Stimulated activated CD4-positive, alpha-beta T cell treated with anti-CD3 and anti-CD28 coated beads, Interleukin-15, amount 100 ng/mL, for 1 hour (primary cell): ENCODE measurements at places on chromosomes 4 and X.

DNA sequence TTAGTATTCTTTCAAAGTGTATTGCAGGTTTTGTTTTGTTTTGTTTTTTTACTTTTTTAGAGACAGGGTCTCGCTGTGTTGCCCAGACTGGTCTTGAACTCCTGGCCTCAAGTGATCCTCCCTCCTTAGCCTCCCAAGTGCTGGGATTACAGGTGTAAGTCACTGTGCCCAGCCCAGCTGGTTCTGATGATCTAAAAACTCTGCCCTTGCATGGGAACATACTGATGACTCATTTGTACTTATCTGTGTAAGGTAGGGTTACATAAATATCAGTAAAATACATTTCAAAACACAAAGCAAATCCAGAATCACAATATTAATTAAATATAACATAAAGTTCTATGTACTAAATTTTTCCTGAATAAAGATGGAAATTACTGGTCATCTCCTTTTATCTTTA is 7.4 kb upstream of the SLC9B1 start:
- no peak for DNase-seq

DNA sequence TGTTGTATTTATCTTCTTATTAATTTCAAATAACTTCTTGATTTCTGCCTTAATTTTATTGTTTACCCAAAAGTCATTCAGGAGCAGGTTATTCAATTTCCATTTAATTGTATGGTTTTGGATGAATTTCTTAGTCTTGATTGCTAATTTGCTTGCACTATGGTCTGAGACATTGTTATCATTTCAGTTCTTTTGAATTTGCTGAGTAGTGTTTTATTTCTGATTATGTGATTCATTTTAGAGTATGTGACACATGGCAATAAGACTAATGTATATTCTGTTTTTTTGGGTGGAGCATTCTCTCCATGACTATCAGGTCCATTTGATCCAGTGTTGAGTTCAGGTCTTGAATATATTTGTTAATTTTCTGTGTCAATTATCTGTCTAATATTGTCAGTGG is 236.7 kb downstream of the EDA2R start:
- DNase-seq, result no peak

GRCh38 chr4:125021189-125021588 is 293.6 kb upstream of the FAT4 start:
- DNase-seq, result no peak

- no peak for DNase-seq
Measured at GRCh38 chr4:2071252-2071911, 12.3 kb downstream of the NAT8L start.

- DNase-seq, result no peak
Measured at GRCh38 chr4:62450740-62451139, 1250.6 kb downstream of the ADGRL3 start.

- no peak for DNase-seq
Measured at GRCh38 chr4:117634716-117635115, 399.6 kb upstream of the NDST3 start.

GRCh38 chr4:146333187-146333894 is 119.0 kb downstream of the REELD1 start:
- no peak for DNase-seq

DNA sequence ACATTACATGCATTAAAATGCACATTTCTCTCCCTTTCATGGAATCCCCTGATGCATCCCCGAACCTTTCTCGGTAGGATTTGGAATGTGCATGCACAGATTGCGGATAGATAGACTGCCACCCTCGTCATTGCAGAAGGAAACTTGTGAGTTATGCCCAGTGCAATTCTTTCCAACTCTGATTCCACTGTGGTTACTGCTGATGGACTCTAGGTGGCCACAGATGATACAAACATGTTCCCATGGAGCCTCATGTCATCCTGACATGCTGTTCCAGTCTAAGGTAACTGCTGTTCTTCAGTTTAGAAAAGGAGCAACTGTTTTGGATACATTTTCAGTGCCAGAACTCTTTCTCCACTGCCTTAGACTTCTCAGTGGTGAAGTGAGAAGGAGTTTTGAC is 9.1 kb upstream of the VCX3B start:
- DNase-seq, result no peak

DNA sequence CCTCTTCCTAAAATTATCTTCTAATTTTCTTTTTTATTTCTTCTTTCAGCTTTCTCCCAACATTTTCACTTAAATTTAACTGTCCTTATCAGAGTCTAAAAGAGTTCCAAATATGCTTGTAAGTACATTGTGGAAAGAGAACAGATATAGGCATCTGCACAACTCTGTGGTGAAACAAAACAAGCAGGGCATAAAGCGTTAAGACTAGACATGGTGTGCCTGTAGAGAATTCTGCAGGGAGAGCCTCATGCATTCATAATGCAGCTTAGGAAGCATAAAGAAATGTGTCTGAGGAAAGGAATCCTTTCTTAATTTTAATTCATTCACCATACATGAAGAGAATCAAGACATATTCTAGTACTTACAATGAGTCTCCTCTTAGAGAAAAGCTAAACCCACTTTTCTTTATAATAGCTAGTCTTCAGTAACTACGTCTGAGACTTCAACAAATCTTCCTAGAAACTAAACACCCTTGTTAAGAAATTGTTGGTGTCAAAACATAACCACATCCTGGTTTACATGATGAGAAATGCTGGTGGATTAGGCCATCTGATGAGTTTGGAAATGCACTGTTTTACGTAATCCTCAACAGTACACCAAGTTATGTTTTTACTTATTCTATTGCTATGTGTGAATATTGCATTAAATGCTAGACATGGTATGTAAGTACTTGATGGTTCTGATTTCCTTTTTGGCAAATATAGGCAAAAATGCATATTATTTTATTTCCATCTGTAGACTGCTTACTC is 307.8 kb upstream of the GIMD1 start:
- no peak for DNase-seq

GRCh38 chr4:144480068-144480467 is 165.9 kb upstream of the HHIP start:
- no peak for DNase-seq

GRCh38 chr4:8217871-8218270 is 18.8 kb downstream of the SH3TC1 start:
- DNase-seq, result no peak

- DNase-seq, result no peak
Measured at GRCh38 chr4:113434247-113434587, 327.3 kb downstream of the CAMK2D start.

- DNase-seq, result no peak
Measured at GRCh38 chrX:30181353-30181752, 34.0 kb upstream of the MAGEB2 start.

DNA sequence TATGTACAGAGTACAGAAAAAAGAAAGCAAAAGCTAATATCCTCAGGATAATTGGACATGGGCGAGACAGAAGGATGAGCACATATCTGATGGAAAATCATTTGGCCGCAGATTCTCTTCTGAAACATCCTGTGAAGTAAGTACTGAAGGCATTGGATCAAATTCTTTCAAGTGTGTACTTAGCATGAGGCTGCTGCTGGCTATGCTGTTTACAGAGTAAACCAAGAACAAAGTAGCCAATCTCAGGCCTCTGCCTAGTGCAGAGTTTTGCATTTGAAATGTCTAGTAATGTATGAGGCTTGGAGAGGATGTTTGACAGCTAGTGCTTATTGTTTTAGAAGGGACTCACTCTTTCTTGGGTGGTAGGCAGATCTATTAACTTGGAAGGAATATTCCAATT is 128.5 kb downstream of the MAGEC2 start:
- DNase-seq, result no peak

DNA sequence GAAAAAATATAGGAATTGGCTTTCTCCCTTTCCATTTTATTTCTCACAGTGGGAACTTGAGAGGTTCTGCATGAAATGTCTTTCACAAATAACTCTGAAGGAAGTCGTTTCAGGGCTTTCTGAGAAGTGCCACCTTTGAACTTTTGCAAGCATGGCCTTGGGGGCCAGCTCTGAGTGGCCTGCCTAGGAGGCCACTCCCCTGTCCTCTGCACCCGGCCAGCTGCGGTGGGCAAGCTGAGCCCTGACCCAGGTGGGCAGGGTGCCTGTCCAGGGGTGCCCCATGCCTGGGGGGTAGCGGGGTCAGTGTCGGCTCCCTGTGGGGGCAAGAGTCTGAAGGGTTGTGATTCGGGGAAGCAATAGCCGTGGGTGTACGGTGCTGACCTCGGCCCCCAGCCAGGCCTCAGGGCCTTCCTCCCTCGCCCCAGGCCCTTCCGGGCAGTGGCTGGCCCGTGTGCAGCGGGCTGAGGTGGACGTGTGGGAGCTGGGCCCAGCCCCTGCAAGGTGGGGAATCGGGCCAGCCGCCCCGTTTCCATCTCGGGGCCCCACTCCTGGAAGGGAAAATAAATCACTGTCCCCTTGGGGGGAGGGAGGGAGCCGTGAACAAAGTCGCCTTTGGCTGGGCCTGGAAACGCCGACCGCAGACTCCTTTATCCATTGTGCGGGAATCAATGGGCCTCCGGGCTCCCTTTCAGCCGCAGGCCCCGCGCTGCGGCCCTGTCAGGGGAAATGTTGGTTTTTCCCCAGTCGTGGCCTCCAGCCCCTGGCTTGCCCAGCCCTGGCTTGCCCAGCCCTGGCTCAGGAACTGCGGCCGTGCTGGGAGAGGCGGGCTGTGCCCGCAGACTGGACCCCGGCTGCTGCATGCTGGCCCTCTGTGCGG is 3.1 kb downstream of the FGFRL1 start:
- no peak for DNase-seq

DNA sequence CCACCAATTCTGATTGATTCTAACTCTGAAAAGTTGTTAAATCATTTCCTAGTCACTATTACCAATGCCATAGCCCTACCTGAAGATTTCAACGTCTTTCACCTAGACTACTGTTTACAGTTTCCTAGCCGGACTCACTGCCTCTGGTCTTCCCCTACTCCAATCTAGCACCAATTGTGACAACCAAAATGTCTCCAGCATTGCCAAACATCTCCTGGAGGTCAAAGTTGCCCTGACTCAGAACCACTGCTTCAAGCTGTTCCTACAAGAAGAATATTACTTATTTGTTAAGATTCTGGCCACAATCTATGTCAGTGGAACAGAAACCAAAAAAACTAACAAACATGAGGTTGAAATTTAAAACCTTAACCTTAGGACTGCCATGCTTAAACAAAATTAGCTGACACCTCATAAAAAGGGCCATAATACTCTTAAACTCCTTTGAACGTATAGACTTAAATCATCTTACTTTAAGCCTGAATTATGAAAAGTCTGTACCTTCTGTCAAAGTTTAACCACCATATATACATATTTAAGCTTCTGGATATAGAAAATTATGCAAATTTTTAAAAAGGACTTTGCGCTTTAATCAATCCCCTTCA is 2.1 kb downstream of the PDS5A start:
- no peak for DNase-seq

DNA sequence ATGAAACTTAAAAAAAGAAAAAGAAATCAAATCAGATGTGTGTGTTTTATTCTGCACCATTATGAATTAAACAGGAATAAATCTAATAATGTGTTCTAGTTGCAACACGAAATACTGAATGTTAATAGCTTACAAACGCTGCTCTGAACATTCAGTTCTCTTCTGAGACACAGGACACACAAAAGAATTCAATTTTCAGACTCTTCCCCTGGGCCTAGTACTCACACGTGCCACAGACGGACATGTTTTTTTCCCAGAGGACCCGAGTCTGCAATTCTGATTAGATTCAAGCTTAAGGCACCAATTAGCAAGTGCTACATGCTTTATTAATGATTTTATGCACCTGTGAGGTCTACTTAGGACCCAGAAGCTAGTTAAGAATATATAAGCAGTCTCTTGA is 20.5 kb downstream of the C4orf54 start:
- DNase-seq, result no peak

- no peak for DNase-seq
Measured at GRCh38 chr4:7332216-7333023, 102.3 kb downstream of the PSAPL1 start.

- DNase-seq, result no peak
Measured at GRCh38 chrX:31266203-31267076, 194.6 kb upstream of the FTHL17 start.

DNA sequence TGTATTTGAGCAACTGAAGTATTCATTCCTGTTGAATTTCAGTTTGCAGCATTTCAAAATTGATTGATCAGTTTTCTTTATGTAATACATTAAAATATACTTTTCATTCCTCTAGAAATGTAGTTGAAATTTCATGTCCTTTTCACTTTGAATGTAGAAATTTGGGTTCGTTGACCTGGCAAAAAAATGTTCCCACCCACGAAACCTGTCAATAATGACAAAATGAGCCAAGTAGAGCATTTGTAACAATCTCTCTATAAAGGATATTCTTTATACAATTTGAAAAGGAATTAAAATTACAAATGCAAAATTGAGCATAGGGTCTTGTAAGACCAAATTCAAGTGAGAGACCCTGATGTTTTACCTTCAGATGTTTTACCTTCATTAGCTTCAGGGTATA is 283.9 kb downstream of the ANKRD50 start:
- no peak for DNase-seq

- DNase-seq, result peak; percentile 54
Measured at GRCh38 chrX:37846934-37847732, at the start of gene DYNLT3. Gene DYNLT3, minus strand, starts transcription at chrX:37847571. Its CDS starts 61 bp downstream, at chrX:37847510.

DNA sequence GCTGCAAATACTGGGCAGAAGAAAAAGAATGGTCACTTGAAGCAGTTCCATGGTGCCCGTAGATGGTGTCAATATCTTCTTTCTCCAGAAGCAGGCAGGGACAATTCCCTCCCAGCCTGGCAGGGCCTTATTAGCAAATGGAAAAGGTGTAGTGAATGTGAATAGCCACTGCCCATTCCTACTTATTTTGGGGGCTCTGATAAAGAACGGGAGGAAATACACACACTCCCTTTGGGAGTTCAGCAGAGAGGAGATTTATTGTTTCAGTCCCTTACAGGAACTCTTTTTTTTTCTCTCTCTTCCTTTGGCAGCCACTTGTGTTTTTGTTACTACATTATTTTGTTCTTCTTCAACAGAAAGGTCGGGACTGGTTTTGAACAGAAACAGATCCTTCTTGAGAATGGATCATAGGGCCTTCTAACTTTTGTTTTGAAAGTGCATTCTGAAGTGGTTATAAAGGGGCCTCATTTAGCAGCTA is at the start of gene EMCN:
Gene EMCN, minus strand, starts transcription at position 159 of the 478 bp plus-strand sequence. Its CDS starts 108 bp downstream, at position 51.
- no peak for DNase-seq

DNA sequence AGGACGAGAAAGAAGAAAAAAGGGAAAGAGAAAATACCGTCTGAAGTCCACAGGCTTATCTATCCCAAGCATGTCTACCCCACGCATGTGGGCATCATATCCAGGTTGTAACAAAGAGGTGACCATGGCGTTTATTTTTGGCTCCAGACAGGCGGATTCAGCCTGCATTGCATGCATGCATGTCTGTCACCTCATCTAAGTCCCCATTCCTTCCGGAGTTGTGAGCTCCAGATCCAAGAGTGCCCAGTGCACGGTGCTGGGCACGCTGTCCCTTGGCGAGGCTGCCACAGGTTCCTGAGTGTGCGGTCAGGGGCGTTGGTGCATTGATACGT is 905 bp upstream of the GALNTL6 start:
- DNase-seq, result no peak

DNA sequence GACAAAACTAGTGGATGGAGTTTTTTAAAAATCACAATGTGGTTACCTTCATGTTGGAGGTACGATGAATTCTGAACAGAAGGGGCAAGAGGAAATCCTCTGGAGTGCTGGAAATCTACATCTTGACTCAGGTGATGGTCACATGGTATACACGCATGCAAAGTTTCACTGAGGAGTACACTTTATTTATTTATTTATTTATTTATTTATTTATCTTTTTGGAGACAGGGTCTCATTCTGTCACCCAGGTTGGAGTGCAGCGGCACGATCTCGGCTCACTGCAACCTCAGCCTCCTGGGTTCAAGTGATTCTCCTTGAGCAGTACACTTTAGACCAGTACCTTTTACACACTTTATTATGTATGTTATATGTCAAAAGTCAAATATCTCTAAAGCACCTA is 645.7 kb upstream of the DIPK2B start:
- no peak for DNase-seq

GRCh38 chr4:76696109-76696508 is 201.8 kb downstream of the SOWAHB start:
- DNase-seq, result no peak
